Stimulated activated CD4-positive, alpha-beta T cell treated with anti-CD3 and anti-CD28 coated beads, Interleukin-4, amount 100 ng/mL, for 1 hour (primary cell): ENCODE measurements at places on chromosomes 3 and 15.

DNA sequence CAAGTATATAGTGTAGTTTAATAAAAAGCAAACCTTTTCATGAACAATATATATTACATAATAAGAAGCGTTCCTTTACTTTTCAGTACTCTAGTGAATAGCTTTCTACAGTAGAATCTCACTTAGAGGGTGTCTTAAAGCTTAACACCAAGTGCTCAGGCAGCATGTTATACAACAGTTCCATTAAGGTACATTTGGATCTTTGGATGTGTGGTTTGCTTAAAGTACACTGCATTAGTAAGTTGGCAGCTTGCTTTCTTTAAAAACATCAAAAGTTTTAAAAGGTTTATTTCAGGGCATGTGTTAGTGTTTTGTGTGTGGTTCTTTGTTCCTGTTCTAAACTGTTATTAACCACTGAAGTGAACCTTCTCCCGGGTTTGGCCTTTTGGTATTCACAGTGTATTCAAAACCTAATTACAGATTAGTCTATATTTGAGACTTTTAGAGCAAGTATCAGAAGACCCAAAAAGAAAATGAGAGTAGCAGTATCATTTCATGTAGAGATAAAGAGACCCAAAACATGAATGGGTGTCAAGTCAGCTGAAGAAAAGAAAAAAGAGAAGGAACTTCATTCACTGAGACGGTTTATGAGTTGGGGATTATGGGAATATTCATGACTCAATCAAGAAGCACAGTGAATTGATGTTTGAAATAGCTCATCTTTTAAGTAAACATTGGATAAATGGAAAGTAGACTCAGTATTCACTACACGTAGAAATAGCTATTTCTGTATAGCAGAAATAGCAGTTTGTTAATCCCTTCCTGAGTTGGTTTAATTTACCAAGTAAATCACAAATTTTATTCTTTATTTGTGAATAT is 93.9 kb downstream of the OPA1 start:
- no peak for DNase-seq

- DNase-seq: no peak
Measured at GRCh38 chr3:47000198-47000815, 20.8 kb downstream of the NBEAL2 start.

- DNase-seq: no peak
Measured at GRCh38 chr3:148223266-148223665, 474.4 kb upstream of the AGTR1 start.

- no peak for DNase-seq
Measured at GRCh38 chr15:69841113-69841828, 256.4 kb downstream of the TLE3 start.

DNA sequence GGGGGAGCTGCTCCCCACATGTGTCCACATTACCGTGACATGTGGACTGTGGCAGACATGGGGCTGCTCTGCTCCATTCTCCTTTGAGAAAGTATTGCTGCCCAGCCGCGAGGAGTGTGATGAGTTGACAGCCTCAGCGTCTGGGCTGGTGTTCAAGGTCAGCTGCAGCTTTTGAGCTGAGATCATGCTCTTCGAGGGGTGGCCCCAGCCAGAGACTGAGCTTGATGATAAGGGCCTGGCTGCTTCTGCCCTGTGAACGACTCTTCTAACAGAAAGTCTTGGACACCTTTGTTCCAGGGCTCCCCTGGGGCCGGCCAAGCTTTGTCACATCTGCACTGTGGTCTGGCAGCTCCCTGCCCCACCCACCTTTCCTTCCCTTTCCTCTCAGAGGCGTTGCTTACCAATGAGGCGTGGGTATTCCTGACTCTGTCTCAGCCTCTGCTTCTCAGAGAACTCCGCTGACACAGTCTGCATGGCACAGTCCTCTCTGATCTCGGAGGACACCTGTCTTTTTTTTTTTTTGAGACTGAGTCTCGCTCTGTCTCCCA is 86.6 kb downstream of the CHRD start:
- no peak for DNase-seq

- DNase-seq: no peak
Measured at GRCh38 chr3:4394048-4394447, 73.0 kb downstream of the SUMF1 start.

- DNase-seq: no peak
Measured at GRCh38 chr3:190619761-190620160, 105.9 kb downstream of the IL1RAP start.

- no peak for DNase-seq
Measured at GRCh38 chr15:69068157-69068556, 53.7 kb downstream of the NOX5 start.

DNA sequence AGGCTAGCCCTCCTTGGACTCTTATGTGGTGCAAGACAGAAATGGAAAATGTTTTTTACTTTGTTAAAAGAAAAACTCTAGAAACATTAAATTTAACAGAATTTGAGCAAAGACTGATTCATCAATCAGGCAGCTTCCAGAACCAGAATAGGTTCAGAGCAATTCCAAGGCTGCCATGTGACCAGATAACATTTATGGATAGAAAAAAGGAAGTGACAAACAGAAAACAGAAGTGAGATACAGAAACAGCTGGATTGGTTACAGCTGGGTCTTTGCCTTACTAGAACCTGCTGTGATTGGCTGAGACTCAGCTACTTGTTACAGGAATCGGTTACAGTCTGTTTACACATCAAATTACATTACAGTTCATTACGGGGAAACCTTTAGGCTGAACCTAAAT is 22.5 kb upstream of the OTOL1 start:
- no peak for DNase-seq

GRCh38 chr15:48313216-48313615 is 18.0 kb upstream of the DUT start:
- no peak for DNase-seq

DNA sequence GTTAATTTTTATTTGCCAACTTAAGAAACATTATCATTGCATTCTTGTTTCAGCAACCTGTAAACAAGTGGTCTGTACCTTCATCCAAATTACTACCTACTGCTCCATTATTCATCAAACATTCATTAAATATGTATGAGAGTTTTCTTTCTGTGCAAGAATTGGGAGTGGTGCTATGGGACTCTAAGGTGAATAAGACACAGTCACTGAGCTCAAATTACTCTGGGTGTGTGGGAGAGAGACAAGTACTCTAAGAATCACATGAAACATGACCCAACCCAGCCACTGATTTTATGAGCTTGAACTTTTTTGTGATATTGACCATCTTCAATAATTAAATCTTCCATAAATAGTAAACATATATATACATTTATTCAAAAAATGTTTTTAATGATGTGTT is 227.2 kb upstream of the TP63 start:
- DNase-seq: no peak

DNA sequence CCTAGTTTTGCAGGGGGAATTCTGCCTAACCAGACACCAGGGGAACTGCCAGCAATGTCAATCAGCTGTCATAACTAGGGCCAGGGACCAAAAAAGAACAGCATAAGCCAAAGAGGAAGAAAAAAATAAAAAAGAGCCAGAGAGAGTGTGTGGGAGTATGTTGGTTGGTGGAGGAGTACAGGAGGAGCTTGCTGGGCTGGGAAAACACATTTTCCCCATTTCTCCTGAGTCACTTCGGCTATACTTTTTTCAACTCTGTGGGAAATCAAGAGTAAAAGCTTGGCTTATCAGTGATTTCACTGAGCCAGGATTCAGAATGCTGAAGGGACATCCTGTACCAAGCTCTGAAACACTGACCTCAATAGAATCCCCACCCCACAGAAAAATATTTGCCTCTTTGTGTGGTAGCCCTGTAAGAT is 144.7 kb upstream of the DPH6 start:
- no peak for DNase-seq

GRCh38 chr15:72182244-72182643 is 15.3 kb downstream of the GRAMD2A start:
- DNase-seq: no peak

DNA sequence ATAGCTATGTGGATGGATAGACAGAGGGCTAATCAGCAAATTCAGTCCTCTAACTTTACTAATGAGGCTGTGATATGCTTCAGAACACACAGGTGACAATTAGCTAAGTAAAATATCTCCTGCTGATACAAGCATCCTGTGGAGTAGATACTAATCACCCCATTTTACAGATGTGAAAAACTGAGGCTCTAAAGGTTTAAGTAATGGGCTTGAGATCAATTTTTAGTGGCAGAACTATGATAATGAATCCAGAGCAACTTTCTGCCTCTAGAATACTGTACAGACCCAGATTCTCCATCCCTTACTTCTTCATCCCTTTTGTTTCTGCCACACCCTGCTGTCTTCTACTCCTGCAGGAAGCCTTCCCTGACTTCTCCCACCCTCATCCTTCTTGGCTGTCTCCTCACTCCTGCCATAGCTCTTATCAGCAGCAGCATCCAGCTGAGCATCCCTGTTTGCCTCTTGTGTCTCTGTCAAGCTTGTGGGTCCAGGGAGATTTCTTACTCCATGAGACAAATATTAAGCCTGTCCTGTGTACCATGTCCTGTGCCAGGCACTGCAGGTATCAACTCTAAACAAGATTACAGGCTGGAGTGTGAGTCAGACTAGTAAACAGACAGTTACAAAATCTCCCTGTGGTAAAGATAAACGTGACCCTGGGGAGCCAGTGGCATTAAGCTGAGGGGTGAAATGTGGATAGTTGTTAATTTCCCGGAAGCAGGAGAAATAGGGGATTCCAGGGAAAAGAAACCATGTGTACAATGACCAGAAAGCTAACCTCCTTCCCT is 39.2 kb downstream of the SLC6A11 start:
- no peak for DNase-seq

DNA sequence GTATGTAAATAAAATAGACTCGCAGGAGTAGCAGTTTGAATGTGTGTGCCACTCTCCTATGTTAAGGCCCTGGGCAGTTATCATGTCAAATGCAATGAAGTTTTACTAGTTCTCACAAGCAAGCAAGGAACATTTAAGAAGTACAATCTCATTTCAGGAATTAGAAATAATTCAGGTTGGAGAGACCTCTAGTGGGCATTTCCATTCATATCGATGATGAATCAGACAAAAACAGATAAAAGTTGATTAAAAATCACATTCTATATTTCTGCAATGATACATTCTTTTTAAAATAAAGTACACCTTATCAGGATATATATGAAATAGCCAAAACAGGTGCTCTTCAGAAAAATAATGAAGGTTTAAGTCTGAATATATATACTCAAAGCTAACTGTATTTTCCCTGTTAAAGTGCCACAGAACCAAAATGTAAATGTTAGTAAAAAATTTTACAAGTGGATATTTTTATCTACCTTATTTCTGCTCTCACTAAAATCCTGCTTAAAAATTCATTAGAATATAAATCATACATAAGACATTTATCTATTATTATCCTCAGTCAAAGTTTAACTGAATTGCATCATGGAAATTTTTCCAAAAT is 492.4 kb upstream of the FRG2C start:
- no peak for DNase-seq

GRCh38 chr3:23751212-23751723 is 54.5 kb upstream of the UBE2E1 start:
- no peak for DNase-seq
